Kidney (tissue), 22 donors: ENCODE measurements at places on chromosomes 1 and 21. TPM values are rescaled to one million over a fixed set of nuclear protein-coding genes. Genes with fewer than 3 reads are reported as not detected.

- no peak for DNase-seq
These were observed 18.0 kb downstream of the FRRS1 start for GRCh38 chr1:99748419-99748818.

INSRR gene
- 0.35 TPM for total RNA-seq

TSTD1 gene
- total RNA-seq = 74.5 TPM

DNA sequence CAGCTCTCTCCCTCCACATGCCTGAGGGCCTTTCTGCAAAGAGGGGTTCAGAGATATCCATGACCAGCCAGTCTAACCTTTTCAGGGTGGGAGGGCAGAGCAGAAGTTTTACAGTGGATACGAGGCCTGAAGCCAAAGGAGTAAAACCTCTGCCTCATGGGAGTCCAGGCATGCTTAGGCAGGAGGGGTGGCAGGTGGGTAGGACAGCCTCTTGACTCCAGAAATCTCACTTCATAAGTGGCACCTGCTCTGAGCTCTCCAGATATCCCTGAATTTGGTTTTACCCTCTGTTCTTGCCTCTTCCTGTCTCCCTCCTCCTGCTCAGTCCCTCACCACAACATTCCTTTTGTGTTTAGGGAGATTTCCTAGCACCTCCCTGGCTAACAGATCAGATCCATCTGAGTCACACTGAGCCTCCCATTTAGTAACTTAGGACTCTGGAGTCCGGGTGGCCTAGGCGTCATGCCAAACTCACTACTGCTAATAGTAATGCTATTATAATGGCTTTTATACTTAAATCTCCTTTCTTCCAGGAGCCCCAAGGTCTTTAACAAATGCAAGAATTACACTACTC is 201.0 kb downstream of the HS2ST1 start:
- DNase-seq = no peak

GRCh38 chr1:183550915-183551314 is 39.3 kb downstream of the NCF2 start:
- DNase-seq = no peak

- no peak for DNase-seq
These were observed 973 bp downstream of the SDF4 start for GRCh38 chr1:1230656-1231399.
